ENCODE measurements at places on chromosomes 2 and 18.

- no peak for DNase-seq
These were observed 20.1 kb upstream of the TTC39C start for GRCh38 chr18:23994361-23994902.

DNA sequence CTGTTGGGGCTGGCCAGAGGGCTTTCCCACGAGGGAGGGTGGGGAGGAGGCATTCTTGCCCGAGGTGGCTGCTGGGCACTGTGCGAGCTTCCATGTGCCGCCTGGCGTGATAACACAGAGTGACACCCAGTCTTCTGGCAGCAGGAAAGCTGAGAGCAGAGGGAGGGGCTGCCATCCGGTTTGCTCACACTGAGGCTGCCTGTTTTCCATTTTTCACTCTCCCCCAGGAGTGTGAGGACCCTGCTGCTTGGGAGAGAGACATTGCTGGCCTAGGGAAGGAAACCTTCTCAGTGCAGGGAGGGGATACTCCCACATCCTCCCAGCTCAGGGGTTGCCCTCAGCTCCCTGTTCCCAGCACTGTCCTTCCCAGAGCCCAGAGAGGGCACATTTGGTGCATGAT, 73.1 kb downstream of the INHBB start:
- DNase-seq, result no peak

- no peak for DNase-seq
These were observed 47.3 kb downstream of the SOCS6 start for GRCh38 chr18:70335892-70336726.

GRCh38 chr2:132009177-132009873, 152.4 kb downstream of the ANKRD30BL start:
- no peak for DNase-seq

GRCh38 chr2:105674859-105675541, 69.7 kb upstream of the NCK2 start:
- no peak for DNase-seq

DNA sequence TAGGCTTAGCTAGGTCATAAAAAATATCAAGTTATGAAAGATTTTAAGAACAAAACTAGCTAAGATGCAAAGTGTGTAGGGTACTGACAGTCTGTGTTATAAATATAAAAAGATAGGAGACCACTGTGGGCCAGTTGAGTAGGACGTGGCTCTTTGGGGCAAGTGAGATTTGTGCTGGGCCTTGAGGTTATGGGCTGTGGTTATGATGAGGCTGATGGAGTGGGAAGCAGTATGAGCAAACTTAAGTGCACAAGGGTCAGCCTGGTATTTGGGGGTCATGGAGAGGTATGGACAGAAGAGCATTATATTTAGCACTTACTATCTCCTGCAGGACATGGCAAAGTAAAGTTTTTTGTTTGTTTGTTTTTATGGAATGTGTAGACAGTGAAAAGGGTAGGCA, 70.1 kb downstream of the SETBP1 start:
- no peak for DNase-seq

DNA sequence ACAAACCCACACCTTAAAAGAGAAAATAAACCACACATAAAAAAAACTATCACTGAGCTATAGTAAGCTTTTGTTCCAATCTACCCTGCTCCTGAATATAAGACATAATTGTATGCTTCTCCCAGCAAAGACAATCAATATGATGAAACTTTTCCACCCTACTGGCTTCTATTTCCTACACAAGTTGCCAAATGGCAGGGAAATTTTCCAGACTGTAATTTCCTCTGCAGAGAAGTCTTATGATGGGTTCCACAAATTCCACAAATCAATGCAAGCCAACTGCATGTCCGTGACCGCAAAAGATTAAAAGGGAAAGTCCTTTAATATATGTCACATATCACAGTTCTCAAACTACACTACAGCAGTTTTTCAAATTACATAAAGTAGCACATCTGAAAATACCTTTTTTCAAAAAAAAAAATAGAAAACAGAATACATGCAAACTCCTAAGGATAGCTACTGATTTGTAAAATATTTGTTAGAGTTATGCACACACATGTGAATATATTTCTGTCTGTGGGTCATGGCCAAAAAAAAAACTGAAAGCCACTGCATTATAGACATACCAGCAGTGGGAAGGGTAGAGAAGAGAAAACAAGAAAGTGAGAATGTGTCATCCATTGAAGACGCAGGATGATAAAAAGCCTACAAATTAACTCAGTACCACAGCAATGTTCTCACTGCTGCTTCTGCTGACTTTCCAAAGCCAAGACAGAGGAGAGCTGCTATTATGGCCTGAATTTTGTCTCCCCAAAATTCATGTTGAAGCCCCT, 61.4 kb downstream of the RPL31 start:
- DNase-seq, result no peak

- DNase-seq, result peak; percentile 6
These were observed 19.8 kb downstream of the SLC4A1AP start for GRCh38 chr2:27683390-27684071.

GRCh38 chr18:55864281-55864680, 276.3 kb upstream of the TCF4 start:
- no peak for DNase-seq

DNA sequence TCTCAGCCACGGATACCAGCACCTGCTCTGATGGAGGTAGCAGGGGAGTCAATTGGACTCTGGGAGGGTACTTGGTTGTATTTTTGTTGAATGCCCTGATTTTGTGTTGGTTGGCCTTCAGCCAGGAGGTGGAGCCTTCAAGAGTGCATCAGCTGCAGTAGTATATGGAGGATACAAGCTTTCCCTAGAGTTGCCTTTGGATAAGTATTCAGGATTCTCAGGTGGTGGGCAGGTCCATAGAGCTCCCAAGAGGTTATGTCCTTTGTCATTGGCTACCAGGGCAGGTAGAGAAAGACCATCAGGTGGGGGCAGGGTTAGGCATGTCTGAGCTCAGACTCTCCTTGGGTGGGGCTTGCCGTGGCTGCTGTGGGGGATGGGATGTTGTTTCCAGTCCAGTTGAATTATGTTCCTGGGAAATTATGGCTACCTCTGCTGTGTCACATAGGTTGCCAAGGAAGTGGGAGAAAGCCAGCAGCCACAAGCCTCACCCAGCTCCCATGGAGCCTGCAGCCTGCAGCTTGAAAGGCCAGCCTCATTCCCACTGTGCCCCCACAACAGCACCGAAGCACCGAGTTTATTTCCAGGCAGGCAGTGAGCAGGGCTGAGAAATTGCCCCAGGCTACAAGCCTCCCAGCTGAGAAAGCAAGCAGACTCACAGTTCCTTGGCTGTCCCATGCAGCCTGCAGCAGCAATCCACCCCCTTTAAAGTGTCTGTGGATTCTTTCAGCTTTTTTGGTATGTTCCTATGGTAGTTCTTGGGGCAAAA, 38.6 kb upstream of the CHST9 start:
- no peak for DNase-seq

DNA sequence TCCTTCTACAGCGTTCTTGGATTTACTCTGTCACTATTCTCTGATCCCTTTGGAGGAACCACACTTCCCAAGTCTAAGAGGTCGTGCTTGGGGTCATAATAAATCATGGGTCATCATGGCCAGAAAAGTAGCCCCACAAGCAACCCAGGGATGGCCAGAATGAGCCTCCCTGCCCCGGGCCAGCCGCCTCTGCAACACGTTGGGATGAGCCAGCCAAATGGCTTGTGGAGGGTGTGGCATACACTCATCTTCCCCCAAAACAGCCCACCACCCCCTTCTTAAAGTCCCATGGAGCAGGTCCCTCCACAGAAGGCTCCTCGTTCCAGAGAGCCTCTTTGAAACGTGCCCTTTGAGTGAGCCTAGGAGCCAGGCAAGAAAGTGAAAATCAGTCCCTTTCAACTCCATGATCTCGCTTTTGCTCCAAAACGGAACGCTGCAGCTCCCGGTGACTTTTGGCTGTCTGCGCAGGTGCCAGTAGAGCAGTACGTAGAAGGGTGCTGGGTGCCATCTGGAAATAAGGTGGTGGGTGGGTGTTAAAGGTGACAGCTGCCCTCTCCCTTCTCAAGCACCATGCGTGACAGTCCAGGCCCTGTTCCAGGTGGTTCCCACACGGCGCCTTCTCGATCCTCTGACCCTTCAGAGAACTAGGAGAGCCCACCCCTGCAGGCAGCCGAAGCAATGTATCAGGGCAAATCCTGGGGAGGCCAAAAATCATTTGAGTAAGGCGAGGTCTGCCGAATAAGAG, 48.5 kb upstream of the FOSL2 start:
- no peak for DNase-seq

DNA sequence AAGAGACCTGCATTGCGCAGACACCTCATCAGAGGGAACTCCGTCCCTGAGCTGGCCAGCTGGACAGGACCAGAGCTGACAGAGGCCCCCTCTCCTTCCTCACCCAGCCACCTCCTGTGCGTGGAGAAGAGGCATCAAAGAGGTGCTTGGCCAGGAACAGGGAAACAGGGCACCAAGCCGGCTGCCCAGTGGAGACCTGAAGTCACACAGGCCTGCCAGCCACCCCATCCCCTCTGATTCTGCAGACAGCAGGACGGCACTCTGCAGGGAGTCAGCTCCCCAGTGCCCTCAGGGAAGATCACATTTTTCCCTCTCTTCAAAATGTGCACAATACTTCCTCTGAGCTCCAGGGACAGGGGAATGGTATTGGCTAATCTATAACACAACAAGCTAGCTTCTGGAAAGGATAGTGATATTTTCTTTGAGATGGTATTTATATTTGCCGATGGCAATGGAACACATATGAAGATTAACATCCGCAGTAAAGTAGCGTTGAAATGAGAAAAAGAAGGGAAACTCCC, 30.5 kb downstream of the SLC1A4 start:
- no peak for DNase-seq

DNA sequence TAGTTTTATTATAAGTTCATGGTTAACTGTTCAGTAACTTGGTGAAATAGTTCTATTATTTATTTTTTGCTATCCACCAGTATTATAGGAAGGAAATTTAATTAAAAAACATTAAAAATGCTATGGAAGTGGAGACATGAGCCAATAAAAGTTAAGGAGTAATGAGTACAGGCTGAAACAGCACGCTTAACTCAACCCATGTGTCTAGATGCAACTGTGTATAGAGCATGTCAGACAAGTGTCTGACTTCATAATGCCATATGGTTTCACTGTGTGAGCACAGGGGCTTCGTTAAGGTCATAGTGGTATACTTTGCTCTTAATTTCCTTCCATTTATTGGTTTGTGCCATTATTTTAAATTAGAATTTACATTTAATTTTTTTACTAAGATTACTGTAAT, 566.8 kb upstream of the NRP2 start:
- no peak for DNase-seq
